ENCODE measurements at places on chromosomes 5 and 9.

DNA sequence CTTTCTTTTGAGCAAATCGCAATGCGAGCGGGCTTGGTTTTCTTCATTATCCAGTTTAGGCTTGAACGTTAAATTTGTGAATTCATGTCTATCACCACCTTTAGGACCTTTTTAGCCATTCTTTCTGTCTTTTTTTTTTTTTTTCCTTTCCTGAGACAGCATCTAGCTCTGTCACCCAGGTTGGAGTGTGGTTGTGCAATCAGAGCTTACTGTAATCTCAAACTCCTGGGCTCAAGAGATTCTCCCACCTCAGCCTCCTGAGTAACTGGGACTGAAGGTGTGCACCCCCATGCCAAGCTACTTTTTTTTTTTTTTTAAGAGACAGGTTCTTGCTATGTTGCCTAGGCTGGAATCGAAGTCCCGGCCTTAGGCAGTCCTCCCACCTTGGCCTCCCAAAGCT, 39.2 kb upstream of the LRRC14B start:
- DNase-seq: no peak

- DNase-seq: no peak
Measured at GRCh38 chr5:135435467-135436330, 11.4 kb downstream of the DCANP1 start.

- DNase-seq: peak; percentile 8
Measured at GRCh38 chr5:111927191-111927590, 170.2 kb upstream of the NREP start.

DNA sequence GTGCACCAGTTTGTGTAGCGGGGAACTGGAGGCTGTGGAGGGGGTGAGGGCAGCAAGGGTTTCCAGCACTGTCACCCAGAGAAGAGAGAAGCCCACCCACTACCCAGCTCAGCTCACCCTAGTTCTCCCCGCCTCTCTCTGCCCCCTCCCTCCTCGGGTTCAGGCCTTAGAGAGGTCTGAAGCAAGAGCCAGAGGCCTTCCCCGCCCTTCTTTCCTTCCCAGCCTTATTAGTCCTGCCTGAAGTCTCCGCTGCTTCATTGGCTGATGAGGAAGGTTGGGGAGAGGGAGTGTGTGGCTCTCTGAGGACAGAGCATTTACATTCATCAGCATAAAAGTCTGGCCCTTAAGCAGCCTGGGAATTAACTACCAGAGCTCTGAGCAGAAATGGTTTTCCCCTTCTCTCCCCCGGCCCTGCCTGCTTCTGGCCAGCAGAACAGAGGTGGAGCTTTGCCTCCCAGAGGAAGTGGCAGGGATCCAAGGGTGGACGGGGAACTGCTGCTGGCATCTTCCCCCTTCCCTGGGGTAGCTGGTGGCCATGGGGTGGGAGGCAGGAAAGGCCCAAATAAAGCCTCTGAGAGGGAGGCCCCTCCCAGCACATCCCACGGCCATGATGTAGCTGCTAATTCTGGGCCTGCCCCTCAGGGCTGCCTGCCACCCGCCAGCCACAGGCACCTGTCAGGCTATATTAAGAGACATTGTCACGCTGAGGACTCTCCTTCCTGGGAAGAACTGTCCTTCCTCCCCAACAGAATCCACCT, 4.1 kb downstream of the DNAJB5 start:
- DNase-seq: peak; percentile 15

- no peak for DNase-seq
Measured at GRCh38 chr9:137227853-137228505, 677 bp downstream of the RNF224 start.

GRCh38 chr5:120454094-120454798, 9.9 kb upstream of the PRR16 start:
- peak; percentile 76 for DNase-seq

- DNase-seq: no peak
Measured at GRCh38 chr5:41637869-41638268, 127.5 kb upstream of the PLCXD3 start.

DNA sequence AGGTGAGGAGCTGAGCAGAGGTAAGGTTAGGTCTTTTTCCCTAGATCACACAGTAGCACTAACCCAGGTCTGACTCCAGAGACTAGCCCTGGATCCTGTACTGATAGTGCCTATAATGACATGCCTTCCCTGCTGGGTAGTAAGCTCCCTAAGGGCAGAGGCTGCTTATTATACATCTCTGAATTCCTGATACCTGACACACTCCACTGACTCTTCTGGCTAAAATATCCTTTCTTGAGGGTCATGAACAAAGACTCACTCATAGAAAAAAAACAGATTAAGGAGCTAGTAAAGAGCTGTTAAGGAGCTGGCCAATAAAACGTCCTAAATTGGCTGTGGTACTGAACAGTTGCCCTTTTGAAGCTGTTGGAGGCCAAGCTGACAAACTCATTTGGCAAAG, 149.0 kb upstream of the ITGA1 start:
- no peak for DNase-seq

- no peak for DNase-seq
Measured at GRCh38 chr5:176507911-176508310, 29.3 kb downstream of the RNF44 start.

DNA sequence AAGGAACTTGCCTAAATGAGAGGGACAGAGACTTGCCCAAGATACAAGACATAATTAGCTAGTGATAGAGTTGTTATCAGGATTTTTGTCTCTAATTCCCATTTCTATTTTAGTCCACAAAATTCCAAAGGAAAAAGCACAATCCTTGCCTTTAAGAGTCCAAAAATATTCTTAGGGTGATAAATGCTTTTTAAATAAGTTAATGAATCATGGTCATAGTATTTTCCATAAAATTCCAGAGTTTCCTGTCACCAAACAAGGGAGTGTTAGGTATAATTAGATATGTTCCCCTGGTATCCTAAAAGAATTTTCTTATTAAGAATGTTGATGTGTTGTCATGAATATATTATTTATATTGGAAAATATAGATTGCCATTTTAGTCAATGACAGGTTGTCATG, 21.8 kb upstream of the CEP72 start:
- peak; percentile 8 for DNase-seq

DNA sequence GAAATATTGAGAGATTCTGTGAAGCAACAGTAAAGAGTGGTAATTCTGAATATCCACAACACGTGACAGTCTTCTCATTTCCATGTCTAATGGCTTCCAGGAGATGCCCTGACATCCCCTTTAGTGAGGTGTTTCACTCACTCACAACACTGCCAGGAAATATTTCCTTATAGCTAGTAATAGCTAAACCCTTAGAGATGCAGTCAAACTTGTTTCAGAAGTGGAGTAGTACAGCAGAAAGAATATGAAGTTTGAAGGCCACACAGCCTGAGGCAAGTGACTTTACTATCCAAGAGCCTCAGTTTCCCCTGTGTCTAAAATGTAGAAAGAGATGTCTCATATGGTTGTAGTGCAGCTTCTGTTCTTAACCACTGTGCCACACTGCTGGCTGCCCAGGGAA, 139.2 kb downstream of the CDK5RAP2 start:
- no peak for DNase-seq

DNA sequence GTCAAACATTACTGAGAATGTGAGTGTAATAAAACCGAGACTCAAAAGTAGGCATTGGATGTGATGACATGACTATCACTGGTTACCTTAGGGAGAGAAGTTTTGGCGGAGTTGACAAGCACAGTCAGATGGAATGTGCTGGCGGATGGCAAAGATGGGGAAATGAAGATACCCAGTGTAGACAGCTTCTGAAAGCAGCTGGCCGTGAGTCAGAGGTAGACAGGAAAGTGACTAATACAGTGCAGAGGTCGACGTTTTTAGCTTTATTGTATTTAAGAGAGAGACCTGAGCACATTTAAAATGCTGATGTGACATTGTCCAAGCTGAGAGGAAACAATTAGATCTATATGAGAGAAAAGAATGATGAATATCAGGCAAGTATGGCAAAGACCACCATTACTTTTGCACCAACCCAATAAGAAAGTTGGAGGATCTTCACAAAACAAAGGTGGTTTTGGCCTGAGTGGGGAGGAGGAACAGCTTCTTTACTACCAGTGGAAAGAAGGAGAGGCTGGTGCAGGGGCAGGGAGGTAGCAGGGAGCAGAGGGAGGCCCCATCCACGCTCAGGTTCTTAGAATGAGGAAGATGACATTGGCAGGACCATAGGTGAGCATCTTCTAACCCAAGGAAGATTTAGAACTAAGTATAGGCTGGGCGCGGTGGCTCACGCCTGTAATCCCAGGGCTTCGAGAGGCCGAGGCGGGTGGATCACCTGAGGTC, 36.7 kb upstream of the KCNIP1 start:
- DNase-seq: peak; percentile 88

DNA sequence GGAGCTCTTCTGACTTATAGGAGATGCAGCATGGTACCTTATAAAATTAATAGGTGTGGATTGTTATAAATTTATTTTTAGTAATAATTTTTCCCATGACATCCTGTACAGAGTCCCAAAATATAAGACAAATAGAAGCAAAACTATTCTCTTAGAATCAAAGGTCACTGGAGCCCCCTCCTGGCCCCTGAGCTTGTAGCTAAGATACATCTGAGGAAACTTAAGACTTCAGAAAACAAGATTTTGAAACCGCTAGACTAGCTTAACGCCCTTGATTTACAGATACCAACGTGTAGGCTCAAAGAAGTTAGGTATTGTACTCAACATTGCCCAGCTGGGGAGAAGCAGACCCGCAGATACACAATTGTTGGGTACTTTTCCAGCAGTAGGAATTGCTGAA, 45.7 kb upstream of the KCNN2 start:
- no peak for DNase-seq

DNA sequence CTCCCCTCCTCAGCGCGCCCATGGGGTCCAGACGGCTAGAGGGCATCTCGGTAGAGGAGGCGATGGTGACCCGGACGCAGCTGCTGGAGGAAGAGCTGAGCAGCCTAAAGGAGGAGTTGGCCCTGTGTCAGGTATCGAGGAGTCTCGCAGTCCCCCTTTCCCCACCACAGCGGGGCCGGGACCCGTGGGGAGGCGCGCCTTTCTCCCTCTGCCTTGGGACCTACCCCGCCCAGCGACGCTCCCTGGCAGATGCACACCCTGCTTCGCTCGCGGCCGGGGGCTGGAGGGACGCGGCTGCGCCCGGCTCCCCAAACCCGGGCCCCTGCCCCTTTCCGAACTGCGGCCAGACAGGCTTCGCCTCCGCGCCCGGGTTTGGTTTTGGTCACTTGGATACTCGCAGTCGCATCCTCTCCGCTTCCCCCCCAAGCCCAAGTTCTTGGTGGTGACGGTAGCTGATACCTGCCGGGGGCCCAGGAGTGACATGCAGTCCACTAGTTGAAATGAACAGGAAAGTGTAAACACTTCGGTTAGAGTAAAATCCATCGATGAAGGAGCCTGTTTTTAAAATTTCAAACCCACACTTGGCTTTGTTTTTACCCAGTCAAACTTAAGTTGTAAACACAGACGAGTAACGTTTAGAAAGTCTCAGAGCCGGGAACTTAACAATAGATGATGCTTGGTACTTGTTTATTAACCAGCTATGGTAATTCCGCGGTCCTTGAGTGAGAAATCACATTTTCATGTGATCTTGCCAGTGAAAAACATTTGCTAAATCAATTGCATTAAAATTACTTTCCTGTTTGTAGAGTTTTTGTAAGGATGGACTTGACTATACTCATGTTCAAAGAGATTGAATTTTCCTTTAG, 688 bp downstream of the CNTLN start:
- peak; percentile 54 for DNase-seq

GRCh38 chr5:2128686-2129355, 246.1 kb upstream of the IRX4 start:
- DNase-seq: no peak

DNA sequence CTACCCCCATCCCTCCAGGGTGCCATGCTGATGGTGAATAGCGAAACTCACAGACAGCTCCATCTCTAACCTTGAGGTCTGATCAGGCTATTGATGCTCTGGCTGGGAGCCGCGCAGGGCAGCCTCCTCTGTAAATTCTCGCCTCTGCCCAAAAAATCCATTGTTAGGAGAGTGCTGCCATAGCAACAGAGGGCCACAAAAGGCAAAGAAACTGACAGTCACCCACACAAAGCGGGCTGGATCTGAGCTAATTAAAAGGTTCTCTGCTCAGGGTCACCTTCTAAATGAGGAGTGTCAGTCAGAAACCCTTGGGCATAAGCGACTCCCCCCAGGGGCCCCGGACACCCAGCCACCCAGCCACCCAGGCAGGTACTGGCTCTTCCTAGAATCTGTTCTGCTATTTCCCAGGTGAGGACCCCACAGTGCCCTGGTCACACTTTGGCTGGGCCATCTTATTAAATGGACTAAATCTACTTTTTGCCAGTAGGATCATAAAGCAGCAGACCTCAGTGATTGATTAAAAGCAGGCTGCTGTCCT, 126.7 kb downstream of the MED10 start:
- no peak for DNase-seq

DNA sequence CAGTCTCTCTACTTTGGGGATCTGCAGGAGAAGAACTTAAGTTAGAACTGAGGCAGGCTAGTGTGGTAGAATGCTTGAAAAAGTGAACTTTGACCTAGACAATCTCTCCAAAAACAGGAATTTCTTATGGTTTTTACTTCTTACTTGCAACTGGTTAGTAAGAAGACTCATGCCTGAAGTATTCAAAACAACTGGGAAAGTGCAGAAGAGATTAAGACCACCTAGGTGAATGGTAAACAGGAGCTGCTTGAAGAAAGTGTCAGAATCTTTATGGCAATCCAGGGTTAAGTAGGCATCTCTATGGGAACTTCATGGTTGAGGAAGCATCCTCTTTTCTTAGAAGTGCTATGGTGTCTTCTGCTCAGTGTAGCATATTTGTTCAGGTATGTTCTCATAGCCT, 428.6 kb upstream of the TLE4 start:
- DNase-seq: no peak

DNA sequence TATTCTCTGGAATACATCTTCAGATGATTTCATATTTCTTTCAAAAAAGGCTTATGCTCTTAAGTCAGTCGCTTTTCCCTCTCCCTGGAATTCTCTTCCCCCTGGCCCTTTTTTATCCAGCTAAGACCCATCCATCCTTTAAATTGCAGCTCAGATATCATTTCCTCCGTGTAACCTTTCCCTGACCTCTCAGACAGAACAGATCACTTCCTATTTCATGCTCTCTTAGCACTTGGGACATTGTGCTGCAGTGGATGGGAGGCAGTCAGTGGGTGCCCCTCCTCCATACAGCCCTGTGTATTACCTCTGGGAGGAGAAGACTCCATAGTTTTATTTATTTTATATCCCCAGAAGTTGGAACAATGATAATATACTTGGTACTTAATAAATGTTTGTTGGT, 423.4 kb downstream of the ISL1 start:
- DNase-seq: no peak

DNA sequence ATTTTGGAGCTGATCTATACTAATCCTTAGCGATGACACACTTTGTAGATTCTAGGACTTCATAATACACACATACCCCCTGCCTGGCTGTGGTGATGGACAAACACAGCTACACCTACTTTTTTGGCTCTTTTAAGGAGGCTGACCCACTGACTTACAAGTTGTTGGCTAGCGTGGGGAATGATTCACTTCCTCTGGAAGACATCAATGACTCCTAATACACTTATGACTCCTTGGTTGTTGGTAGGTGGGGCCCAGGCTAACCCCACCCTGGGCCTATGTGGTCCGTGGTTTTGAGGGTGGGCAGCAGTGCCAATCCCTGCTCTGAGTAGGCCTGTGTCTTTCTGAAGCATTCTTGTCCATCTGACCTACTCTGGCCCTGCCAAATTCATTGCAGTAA, 144.4 kb downstream of the SLC12A2 start:
- peak; percentile 71 for DNase-seq

All from AG08395 (cell line).